ENCODE measurements at places on chromosomes 3 and 15. TPM values are rescaled to one million over a fixed set of nuclear protein-coding genes. Genes with fewer than 3 reads are reported as not detected.

Gene HOMER2
- 1.2 TPM for total RNA-seq

Gene GRAMD1C
- total RNA-seq: 13.8 TPM

Gene LRRIQ4
- not detected for total RNA-seq

Gene GOLGA8M
- 1.6 TPM for total RNA-seq

Gene PRICKLE2
- total RNA-seq: 18.3 TPM

Gene LRRFIP2
- 60.6 TPM for total RNA-seq

Gene TGM5
- total RNA-seq: 0.24 TPM

Gene SH2D7
- not detected for total RNA-seq
